ENCODE measurements at places on chromosomes 12 and 14.

- peak; percentile 89 for DNase-seq
These were observed 93.3 kb downstream of the DAAM1 start for GRCh38 chr14:59281609-59282377.

DNA sequence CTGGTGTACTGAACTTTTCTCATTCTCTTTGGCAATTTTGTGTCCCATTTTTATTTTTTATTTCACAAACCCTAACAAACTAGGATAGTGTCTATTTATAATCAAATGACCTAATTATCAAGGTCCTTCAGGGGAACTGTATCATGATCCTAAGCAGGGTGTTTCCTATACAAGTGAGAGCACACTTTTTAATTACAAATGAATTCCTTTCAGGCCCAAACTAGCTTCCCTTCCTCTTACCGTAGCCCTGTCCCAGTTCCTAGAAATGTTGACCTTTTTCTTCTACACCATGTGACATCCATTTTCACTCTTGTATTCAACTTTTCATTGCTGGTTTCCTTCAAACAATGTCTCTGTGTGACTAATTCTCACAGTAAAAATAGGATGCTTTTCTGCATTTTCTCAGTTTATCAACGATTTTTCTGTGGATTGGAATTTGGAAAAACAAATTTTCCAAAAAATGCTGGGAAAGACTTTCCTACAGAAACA, 411.4 kb downstream of the CCDC91 start:
- no peak for DNase-seq

- DNase-seq, result no peak
These were observed 1.7 kb downstream of the CREBL2 start for GRCh38 chr12:12613344-12613743.

DNA sequence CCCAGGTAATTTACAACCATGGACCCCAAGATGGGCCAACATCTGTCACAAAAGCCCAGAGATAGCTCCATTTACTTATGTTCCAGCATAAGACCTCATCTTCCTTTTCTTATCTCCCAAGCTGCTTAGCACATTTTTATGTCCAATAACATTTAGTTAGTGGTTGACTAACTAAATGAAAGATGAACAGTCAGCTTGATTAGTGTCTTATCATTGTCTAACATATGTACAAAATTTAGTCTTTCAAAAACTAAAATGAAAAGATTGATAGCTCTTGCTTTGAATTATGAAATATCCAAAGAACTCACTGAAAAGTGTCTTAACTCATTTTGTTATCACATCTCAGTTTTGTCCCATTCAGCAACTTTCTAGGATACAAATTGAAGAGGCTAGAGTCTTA, 163.1 kb upstream of the EGLN3 start:
- no peak for DNase-seq

DNA sequence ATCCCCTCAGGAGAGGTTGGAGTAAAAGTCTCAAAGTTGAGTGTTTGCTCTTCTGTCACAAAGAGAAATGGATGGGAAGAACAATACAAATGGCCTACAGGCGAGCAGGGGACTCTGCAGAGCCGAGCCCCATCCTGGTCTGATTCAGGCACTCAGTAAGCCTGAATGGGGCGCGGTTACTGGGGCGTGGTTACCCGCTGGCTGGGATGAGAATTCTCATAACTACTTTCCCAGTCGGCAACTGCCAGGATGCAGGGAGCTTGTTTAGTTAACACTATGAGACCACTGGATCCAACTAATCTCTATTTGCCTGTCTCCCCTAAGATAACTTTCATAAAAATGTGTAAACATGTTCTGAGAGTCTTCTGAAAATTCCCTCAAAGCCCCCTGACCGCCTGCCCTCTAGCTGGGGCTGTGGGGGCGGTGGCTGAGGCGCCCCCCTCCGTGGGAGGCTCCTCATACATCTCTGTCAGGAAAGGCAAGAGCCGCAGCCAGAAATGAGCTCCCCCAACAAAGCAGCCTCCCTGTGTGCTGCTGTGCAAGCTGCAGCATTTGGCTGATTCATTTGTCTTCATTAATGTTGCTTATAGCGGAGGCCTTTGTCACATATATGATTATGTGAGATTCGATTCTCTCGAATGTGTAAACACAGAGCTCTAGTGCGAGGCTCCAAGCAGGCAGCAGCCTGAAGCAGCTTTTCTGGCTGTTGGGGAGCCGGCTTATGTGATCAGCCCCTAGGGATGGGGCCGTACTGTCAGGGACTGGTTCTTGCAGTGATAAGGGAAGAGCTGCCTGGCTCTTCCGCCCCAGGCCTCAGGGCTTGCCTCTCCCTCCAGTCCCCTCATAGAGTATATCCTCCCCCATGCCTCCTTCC, 126.1 kb upstream of the ARHGAP5 start:
- peak; percentile 76 for DNase-seq

DNA sequence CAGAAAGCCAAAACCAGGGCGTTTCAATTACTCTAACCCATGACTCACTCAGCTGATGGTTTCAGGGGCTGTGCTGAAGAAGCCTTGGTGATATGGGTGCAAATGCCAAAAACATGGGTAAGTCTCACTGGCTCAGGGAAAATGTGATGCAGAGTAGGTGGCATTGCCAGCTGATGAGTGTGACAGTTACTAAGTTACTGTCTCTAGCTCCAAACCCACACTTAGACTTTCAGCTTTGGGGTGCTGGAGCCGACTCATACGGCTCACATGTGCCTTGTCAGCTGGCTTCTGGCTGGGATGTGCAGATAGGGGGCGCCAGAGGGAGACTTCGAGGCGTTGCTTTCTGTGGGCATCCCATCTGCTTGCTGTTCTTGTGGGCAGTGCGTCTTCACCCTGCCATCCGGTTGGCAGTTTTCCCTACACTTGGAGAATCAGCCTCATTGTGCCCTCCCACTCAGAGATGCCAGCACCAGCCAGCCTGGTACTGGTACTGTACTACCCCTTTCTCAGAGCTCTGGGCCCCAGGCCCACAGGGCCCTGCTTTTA, 11.1 kb upstream of the KRT7 start:
- peak; percentile 60 for DNase-seq

- DNase-seq, result no peak
These were observed 342.1 kb upstream of the RGS6 start for GRCh38 chr14:71590131-71590530.

DNA sequence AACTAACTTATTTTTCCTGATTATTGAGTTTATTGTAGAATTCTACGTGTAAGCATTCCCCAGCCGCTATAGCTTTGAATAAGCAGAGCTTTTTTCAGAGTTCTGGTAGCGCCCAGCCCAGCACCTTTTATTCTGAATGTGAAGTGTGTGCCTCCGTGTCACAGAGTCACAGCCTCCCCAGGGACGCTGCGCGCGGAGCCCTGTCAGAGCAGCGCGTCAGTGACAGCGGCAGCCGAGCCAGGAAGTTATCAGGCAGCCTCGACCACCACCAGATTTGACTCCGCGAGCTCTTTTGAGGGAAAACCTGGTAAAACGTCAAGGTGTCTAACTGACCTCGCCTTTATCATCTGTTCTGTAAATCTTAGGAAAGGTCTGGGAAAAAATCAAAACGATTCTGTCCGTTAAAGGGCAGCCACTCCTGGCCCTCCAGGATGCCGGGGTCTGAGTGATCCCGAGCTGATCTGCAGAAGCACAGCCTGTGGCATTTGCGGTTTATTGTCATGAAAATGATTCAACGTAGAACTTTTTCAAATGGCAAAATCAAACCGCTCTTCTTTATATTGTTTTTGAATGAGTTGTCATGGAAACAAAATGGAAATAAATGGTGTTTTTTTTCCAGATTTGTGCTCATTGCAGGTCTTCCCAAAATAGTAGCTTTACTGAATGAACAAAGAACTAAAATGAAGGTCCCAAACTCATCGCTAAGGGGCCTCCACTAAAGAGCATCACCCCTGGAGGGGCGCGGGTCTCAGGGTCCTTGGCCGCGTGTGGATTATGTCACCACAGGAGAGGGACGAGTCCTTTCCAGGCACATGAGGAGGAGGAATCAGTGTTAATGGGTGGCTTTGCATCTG, 43.1 kb upstream of the MMP17 start:
- DNase-seq, result no peak

GRCh38 chr12:71587012-71587411, 76.6 kb downstream of the ZFC3H1 start:
- no peak for DNase-seq

- DNase-seq, result no peak
These were observed 2.8 kb downstream of the TBX5 start for GRCh38 chr12:114403011-114403689.

- DNase-seq, result no peak
These were observed 293.7 kb downstream of the BTG1 start for GRCh38 chr12:91851741-91852477.
